Hematopoietic multipotent progenitor cell (in vitro differentiated cells): ENCODE measurements at places on chromosomes 3 and 15.
A peak's percentile ranks its signal among the peaks of the same experiment; 100 is the strongest.

GRCh38 chr3:197394464-197395321 lies 96.3 kb upstream of the DLG1 start:
- DNase-seq = no peak

GRCh38 chr15:37981775-37982174 lies 47.3 kb downstream of the TMCO5A start:
- no peak for DNase-seq

GRCh38 chr3:119291062-119291700 lies 3.0 kb upstream of the ARHGAP31 start:
- no peak for DNase-seq

- no peak for DNase-seq
Measured at GRCh38 chr3:33132019-33132360, 18.2 kb downstream of the CRTAP start.

GRCh38 chr15:90523373-90523772 lies 6.3 kb upstream of the CRTC3 start:
- DNase-seq = no peak

- DNase-seq = no peak
Measured at GRCh38 chr15:98035134-98035533, 74.6 kb downstream of the ARRDC4 start.

DNA sequence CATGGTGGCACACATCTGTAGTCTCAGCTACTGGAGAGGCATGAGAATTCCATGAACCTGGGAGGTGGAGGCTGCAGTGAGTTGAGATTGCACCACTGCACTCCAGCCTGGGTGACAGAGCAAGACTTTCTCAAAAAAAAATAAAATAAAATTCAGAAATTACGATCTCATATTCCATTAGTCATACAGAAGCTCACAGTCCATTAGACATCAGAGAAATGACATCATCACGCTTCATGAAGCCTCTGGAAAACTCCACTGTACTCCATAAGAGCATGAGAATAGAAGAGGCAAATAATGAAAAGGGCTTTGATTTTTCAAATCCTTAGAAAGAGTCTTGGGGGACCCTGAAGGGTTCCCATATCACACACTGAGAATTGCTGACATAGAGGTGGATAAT lies 145.0 kb upstream of the MITF start:
- no peak for DNase-seq

DNA sequence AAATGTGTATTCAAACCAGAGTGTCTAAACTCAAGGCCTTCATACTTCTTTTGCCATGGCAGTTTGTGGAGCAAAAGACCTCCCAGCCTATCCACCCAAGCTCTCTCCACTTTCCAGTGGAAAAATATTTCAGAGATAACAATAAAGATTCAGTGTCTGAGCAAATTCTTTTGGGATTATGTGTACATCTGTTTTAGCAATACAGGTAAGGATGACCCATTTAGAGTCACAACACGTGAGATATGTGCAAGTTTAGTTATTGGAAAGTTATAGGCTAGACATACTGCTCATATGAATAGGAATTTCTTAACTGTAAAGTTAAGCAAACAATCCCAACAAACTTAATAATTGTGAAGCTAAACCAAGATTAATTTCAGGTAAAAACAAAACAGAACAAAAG lies 174.5 kb upstream of the LRIG1 start:
- no peak for DNase-seq

GRCh38 chr15:78979456-78980320 lies 34.8 kb upstream of the CTSH start:
- peak; percentile 46 for DNase-seq

DNA sequence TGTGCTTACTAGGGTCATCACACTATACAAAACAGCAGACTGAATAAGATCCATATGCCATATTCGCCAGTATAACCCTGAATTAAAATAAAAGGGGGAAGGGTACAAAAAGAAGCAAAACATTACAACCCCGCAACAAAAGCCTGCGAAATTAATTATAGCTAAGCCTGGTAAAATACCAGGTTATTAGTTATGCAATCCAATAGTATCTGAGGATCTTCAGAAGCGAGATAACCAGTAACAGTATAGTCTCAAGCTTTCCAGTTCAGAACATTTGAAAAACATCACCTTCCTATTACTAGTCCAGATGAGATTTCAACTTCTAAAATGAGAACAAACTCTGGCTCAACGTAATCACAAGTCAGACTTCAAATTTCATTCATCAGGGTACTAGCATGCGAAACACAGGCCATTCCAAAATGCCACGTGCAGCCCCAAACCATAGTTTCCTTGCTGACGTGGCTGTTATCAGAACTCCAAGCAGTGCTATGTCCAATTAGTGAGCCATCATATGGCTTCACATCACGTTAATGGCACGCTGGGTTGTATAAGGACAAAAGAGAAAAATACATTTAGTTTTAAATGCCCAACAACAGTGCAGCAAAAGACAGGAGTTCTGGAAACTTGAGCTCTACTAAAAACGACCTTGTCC lies 1.1 kb downstream of the SSR3 start:
- DNase-seq = no peak

- no peak for DNase-seq
Measured at GRCh38 chr3:76245073-76245472, 459.7 kb upstream of the ZNF717 start.

DNA sequence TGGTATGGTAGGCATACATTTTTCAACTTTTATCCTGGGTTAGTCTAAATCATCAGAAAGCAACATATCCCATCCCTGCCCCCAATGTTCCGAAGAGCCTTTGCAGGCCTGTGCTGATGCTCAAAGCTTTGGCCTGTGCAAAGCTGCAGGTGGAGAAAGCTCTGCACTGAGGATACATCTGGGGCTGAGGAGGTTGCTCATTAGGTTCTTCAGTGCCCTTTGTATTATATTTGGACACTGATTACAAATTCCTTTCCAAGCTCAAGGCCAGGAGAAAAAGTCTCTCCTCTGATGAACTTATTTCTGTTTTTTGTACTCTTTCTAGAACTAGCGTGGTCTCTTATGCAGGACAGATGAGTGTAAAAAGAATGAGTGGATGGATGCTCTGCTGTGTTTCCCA lies 325.5 kb upstream of the LRRFIP2 start:
- no peak for DNase-seq

GRCh38 chr3:65318231-65318630 lies 630.4 kb upstream of the ADAMTS9 start:
- no peak for DNase-seq

GRCh38 chr3:186613637-186614265 lies 891 bp downstream of the AHSG start:
- no peak for DNase-seq

- no peak for DNase-seq
Measured at GRCh38 chr15:78045189-78045588, 32.3 kb downstream of the TBC1D2B start.

DNA sequence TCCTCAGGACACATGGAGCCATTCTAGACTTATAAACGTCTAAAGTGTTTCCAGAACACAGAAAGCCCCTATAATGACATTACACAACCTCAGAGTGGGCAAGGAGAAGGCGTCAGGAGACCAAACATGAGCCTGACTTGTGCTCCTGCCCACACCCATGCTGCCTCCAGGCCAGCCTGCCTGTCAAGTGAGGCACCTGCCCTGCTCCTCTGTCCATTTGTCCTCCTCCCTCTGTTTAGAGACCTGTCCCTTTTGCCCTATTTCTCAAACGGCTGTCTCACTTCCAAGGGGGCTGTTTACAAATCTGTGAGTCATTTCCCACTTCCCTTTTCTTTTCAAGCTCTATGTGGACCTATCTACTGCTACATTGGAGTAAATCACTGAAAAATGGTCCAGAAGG lies 21.0 kb downstream of the ZDHHC3 start:
- peak; percentile 60 for DNase-seq

GRCh38 chr15:99983171-99983885 lies 250.1 kb upstream of the LYSMD4 start:
- DNase-seq = no peak

DNA sequence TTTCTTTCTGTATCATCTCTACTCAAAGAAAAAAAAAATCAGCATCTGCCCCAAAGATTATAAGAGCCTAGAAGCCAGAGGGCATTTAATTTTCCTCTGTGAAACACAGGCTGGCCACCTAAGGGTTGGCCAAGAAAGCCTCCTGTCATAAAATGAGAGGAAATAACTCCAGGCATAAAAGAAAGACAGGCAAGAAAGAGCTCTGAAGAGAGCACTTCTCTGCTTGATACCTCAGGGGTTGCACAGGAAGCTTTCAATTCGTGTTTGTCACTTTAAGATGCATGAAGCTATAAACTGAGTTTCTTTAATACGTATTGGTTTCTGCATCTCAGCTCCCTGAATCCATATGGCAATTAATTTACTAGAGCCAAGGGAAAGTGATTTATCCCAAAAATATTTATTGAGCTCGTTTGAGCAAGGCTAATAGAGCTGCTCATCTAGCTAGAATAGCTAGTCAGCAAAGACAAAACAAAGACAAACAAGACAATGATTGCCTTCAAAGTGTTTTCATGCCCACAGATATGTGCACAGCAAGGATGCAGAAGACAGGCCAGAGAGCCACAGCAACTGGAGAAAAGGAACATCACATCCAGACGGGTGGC lies 35.5 kb downstream of the ATP8B4 start:
- no peak for DNase-seq

- no peak for DNase-seq
Measured at GRCh38 chr3:122800031-122800430, 5.2 kb downstream of the SLC49A4 start.

- no peak for DNase-seq
Measured at GRCh38 chr15:39804026-39804425, 21.4 kb upstream of the FSIP1 start.

- no peak for DNase-seq
Measured at GRCh38 chr3:128402998-128403397, 63.7 kb downstream of the DNAJB8 start.

DNA sequence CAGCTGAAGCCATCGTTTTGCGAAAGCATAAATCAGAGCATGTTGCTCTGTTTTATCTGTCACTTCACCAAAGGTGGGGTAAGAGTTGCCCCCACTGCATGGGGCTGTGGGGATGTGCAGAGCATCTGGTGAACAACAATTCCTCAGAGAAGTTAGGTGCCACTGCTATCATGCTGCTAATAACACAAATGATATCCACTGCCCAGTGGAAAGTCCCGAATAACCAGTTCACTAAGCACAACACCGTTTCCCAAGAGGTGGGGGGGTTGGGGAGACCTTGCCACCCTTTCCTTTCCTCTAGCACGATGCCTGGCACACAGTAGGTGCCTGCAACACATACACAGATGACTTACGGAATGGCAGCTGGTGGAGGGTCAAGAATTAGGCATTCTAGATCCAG lies 38.6 kb downstream of the FAM3D start:
- DNase-seq = no peak

DNA sequence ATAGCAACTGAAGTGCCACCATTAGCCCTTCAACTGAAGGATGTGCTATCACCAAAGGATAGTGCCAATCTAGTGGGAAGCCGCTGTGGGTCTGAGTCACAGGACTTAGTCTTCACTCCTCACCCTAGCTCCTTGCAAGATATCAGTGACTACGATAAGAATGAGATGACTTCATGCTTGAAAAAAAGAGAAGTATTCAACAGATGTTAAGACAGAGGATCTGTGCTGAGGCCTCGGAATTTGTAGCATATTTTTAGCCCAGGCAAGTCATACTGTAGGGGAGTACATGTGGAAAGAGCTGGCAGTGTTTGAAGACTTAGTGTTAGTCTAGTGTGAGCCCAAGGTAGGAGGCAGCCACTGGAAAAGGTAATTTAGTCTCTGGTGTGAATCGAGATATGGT lies 270.7 kb upstream of the LRTM1 start:
- DNase-seq = no peak

GRCh38 chr3:119173325-119173724 lies at the start of gene UPK1B:
Gene UPK1B (plus strand): TSS chr3:119173598. CDS start chr3:119186742, 13,144 bp downstream.
- no peak for DNase-seq

DNA sequence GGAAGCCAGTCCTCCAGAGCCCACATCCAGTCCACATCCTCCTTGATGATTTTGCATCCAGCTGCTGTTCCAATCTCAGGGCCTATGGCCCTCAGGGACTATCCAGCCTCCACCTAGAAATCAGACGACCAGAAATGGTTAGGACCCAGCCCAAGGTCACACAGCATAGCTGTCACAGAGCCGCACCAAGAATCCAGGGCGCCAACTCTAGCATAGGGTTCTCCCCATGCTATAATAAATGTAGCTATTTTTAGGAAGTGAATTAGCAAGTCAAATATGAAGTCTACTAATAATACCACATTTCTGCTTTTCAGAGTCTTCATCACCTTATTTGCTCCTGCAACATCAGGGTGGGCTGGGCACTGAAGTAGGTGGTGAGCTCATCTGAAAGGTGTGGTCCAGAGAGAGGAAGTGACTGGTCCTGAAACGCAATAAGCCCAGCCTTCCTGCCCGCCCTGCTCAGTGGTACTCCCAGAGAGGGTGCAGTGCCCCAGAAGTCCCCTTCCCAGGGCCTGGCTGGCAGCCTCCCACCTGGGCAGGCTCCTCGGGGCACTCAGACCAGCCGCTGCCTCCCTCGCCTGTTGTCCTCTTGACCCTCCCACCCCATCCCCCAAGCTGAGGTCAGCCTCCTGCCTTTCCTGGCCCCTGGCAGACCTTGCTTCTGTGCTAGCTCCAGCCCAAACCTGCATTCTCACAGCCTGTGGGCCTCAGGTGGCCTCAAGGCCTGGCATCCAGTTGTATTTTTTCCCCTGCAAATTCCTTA lies 17.6 kb upstream of the CYP11A1 start:
- no peak for DNase-seq

DNA sequence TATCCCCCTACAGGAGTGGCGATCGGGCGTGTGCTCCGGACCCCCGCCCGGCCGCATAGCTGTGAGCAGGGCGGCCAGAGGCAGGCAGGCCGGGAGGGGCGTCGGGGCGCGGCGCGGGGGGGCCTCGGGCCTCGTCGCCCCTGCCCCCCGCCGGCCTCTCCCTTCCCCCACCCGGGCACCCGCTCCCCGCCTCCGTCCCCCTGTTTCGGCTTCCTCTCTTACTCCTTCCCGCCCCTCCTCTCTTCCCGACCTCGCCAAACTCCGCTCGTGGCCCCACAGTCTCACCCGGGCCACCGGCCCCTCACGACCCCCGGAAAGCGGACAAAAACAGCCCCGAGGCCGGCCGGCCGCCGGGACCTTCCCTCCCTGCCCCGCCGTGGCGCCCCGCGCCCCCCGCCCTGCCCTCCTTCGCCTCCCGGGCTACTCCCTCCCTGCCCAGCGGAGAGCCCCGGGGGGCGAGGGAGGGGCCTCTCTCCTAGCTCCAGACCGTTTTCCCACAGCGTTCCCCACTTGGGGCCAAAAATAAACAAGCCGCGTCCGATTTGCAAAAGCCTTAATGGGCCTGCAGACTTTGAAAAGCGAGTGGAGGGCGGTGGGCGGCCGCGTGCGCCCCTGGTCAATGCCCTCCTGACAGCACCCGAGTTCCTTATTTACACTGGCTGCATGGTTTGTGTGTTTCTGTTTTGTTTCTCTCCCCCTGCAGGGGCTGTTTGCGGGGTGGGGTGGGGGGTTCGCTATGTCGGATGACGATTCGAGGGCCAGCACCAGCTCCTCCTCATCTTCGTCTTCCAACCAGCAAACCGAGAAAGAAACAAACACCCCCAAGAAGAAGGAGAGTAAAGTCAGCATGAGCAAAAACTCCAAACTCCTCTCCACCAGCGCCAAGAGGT lies 1.0 kb downstream of the UBE2E1 start:
- no peak for DNase-seq
